ENCODE measurements at places on chromosomes 5 and 9.

DNA sequence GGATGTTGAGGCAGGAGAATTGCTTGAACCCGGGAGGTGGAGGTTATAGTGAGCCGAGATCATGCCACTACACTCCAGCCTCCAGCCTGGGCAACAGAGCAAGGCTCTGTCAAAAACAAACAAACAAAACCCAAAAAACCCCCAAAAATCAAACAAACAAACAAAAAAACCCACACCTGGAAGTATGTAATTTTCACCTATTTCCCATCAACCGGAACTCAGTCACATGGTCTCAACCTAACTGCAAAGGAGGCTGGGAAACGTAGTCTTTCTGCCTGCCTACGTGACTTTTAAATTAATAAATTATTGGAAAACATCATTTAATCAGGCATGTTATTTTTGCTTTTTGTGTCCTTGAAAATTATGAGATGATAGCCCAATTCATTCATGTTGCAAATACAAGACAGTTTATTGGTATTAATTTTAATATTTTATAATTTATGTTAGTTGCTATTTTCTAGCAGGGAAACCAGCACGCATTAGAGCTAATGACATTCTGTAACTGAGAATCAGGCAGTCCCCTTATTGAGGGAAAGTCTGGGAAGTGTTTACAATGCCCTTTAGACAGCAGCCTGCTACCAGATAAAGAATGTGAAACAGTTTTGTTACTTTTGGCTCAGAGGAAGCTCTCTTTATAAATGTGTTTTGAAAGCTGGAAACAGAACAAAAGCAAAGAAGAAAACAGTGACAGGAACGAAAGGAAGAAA, 110.3 kb downstream of the NXNL2 start:
- DNase-seq, result no peak

DNA sequence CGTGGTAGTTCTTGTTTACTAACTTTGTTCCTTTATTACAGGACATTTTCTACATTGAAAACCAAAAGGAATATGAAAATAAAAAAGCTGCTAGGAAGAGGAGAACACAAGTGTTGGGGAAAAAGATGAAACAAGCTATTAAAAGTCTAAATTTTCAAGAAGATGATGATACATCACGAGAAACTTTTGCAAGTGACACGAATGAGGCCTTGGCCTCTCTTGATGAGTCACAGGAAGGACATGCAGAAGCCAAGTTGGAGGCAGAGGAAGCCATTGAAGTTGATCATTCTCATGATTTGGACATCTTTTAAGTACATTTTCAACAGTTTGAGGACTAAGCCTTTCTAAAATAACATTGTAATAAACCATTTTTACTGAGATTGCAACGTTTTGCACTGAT, 23.8 kb downstream of the PHAX start:
- no peak for DNase-seq

DNA sequence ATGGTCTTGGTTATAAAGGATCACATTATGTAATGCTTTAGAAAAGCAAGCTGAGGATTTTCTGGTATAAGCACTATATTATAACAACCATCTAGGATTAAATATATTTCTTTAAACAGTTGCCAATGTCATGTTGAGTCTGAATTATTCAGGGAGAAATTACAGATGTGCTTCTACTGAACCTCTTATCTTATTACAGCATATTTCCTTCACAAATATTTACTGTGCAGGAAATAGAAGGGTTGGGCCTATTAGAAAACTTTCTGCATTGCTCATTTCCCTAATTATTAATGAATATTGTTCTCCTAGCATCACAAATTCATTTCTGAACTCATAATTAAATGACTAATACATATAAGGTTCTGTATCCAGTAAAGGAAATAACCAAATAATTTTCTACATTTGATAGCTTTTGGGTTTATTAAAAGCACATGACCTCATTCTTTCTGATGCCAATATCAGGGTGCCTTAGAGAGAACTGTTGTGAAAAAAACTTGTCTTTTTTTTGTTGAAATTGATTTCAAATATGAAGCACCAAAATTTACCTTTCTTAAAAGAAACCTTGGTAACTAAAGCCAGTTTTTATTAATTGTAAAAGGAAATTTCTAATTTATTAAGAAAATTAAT, 476.8 kb upstream of the PTGER4 start:
- no peak for DNase-seq

- no peak for DNase-seq
These were observed 207.6 kb downstream of the FSTL4 start for GRCh38 chr5:133404724-133405123.

DNA sequence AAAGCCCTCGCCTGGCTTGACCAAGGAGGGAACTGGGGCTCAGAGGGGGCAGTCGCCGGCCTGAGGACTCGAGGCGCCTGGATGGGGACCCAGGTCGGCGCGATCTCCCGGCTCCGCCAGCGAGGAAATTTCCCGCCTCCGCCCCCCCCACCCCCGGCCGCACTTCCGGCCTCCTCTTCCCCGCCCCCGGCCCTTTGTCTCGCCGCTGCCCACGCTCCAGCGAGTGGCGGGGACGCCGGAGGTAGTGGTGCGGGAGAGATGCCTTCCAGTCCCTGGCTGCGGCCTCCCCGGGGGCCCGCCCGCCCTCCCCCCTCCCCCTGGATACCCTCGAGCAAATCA, 448 bp upstream of the GPRIN1 start:
- peak; percentile 6 for DNase-seq

- no peak for DNase-seq
These were observed 36.5 kb downstream of the LPCAT1 start for GRCh38 chr5:1487079-1487764.

DNA sequence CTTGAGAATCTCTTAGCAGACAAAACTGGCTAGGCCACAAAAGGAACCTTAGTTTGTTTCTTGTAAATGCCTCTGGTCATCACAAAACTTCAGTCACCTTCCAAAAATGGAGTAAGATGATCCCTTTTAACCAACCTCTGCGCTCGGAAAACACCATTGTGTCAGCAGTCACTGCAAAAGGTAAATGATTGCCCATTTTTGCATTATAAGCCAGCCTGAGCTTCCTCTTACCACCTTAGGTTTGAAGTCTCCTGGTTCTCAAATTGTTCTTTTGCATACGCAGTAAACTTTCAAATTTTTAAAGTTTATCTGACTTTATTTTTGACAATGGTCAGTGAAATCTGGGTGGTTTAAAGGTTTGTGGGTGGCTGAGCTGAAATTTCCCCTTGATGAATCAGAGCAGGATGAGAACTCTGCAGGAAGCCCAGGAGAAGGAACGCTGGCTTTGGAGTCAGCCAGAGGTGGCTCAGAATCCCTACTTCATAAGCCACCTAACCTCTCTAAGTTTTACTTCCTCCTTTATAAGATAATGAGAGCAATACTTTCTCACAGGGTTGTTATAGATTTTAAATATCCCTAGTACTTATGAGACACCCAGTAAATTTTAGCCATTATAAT, 131.4 kb downstream of the MED10 start:
- no peak for DNase-seq

- DNase-seq, result no peak
These were observed 115.7 kb downstream of the UGCG start for GRCh38 chr9:112012026-112012902.

- DNase-seq, result no peak
These were observed 123.3 kb downstream of the ST8SIA4 start for GRCh38 chr5:100779669-100780375.

DNA sequence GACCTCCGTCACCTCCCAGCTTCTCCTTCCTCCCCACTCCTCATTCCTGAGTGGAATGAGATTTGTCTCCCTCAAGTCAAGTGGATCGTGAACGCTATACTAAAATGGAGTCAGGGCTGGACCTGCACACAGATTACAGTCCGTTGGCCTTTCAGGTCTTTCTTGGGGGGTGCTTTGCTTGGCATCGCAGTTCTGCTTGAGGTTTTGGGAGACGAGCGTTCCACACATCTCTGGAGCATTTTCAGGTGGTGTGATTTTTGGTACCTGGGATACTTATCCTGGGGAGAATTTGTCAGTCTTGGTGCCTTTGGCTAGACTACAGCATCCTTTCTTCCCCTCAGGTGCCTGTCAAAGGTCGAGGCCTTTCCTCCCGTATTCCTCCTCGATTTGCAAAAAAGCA, 23.8 kb upstream of the POMT1 start:
- DNase-seq, result no peak

DNA sequence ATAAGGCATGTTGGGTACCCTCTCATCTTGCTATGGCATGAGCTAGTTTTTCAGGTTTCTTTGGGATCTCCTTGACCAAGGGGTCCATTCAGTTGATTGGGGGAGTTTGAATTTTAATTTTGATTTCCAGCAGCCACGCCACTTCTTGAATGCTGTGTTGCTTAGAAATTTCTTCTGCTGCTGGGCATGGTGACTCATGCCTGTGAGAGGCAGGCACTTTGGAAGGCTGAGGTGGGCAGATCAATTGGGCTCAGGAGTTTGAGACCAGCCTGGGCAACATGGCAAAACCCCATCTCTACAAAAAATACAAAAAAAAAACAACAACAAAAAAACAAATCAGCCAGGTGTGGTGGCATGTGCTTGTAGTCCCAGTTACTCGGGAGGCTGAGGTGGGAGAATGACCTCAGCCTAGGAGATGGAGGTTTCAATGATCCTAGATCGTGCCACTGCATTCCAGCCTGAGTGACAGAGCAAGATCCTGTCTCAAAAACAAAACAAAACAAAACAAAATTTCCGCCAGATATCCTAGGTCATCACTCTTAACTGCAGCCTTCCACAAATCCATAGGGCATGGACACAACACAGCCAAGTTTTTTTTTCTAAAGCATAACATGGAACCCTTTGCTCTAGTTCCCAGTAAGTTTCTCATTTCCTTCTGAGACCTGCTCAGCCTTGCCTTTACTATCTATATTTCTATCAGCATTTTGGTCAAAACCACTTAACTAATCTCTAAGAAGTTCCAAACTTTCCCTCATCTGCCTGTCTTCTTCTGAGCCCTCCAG, 17.7 kb downstream of the TMC1 start:
- DNase-seq, result no peak

GRCh38 chr5:4766101-4766500, 374.0 kb upstream of the ADAMTS16 start:
- no peak for DNase-seq

DNA sequence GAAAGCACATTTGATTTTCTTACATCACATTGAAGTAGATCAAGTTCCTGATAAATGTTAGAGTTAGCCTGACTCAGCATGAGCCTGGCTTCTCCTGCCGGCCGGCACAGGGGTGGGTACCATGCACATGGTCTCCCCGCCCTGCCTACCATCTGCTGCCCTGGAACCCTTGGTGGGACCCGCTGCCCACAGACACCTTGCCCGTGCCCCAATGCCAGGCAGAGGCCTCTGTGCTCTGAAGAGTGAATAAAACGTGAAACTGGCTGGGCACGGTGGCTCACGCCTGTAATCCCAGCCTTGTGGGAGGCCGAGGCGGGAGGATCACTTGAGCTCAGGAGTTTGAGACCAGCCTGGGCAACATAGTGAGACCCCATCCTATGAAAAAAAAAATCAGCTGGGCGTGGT, 17.3 kb downstream of the EXD3 start:
- DNase-seq, result no peak

DNA sequence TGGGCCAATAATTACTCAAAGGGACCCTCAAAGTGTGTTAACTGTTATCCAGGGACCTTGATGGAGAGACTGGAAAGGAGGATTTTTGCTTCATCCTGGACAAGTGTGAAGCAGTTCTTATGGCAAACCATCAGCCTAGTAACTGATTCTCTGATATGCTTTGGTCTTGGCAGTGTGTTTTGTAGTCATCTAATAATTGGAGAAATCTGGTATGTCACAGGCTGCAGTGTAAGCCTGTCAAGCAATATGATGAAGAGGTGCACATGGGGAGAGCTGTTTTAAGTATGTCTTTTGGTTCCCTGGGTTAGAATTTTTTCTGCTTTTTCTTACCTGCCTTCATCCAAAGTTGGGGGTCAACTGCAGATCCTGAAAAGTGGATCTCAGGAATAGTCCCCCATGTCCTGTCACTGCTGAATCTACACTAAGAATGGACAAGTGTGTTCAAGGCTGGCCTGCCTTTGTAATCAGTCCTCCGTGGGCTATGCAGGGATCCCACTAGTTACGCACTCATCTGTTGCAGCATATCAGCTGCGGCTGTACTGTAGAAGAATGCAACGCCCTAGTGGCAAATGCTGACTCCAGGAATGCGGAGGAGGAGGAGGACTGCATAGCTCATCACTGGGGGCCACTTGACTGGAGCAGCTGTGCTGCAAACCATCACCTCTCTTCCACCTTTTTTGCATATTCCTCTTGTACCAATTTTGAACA, 1.9 kb downstream of the SPTAN1 start:
- DNase-seq, result no peak

- no peak for DNase-seq
These were observed 165.2 kb downstream of the ADAMTS12 start for GRCh38 chr5:33726422-33727165.

GRCh38 chr9:110332766-110333165, 4.9 kb downstream of the TXNDC8 start:
- DNase-seq, result no peak

- no peak for DNase-seq
These were observed 90.6 kb upstream of the SLC25A48 start for GRCh38 chr5:135743705-135744411.

DNA sequence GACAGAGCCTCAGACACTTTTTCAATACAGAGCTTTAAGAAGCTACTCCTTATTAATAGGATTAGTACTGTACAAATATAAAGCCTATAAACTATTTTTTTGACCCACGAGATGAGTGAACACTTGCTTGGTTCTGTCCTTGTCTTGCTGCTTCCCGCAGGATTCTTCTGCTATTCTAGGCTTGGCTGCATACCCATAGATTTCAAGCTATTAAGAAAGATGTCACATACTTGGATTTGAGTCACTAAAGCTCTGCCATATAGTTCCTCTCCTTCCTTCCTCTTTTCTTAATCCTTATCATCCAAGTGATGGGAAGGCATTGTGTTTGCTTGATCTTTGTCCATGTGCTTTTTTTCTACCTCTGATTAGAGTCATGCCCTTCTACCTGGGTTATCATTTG, 361.2 kb upstream of the TRPC7 start:
- no peak for DNase-seq

GRCh38 chr5:125227333-125228095, 481.1 kb upstream of the ZNF608 start:
- no peak for DNase-seq

- DNase-seq, result no peak
These were observed 57.1 kb downstream of the DOCK2 start for GRCh38 chr5:169694091-169694625.

- DNase-seq, result no peak
These were observed 162.6 kb downstream of the GLIS3 start for GRCh38 chr9:4137234-4137633.

DNA sequence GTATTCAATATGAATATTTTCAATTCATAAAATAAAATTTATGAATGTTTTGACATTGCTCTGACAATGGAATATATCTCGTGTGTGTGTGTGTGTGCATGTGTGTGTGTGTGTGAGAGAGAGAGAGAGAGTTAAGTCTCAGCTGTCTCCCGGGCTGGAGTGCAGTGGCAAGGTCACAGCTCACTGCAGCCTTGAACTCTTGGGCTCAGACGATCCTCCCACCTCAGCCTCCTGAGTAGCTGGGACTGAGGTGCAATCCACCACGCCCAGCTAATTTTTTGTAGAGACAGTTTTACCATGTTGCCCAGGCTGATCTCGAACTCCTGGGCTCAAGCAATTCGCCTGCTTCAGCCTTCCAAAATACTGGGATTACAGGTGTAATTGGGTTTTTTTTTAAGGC, 16.1 kb downstream of the G3BP1 start:
- DNase-seq, result no peak

- no peak for DNase-seq
These were observed 4.0 kb downstream of the MAT2B start for GRCh38 chr5:163509291-163509951.

- DNase-seq, result no peak
These were observed 476.1 kb upstream of the ACO1 start for GRCh38 chr9:31908158-31908890.

GRCh38 chr5:118968925-118969375, 19.4 kb downstream of the DTWD2 start:
- no peak for DNase-seq
